ENCODE measurements at places on chromosomes 5 and 9.

DNA sequence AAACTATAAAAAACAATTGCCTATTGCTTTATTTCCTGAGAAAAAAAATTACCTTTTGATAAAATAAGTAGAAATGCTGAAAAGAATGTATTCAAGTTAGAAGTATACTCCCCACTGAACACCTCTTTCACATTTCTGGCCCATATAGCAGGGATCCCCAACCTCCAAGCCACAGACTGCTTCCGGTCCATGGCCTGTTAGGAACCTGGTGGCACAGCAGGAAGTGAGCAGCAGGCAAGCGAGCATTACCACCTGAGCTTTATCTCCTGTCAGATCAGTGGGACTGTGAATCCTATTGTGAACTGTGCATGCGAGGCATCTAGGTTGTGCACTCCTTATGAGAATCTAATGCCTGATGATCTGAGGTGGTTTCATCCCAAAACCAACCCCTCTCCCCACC is 563.9 kb downstream of the RAB3C start:
- DNase-seq: no peak

GRCh38 chr9:70085241-70085640 is 41.6 kb downstream of the MAMDC2 start:
- DNase-seq: no peak

DNA sequence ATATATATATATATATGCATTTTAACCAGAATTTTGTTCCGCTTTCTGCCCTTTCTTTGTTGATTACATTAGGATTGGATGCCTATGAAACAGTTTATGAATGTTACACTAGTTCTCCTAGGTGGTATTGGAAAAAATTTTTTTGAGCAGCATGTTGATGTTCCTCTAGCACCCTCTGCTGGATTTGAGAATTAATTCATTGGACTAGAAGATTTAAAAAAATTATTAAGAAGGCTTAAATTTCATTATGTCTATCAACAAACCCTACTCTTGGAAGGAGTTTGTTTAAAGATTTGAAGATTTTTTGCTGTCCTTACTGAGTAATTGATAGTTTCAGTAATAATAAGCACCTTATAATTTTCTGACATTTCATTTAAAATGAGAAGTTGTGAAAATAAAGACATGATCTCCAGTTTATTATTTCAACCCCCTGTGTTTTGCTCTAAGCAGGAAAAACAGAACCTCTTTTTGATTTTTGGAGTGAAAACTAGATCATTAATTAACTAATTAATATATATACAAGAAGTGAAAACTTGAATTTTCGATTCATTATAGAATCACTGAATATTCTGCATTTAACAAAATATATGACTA is 89.6 kb downstream of the CCDC171 start:
- no peak for DNase-seq

GRCh38 chr5:14449052-14449661 is 132.4 kb upstream of the OTULINL start:
- no peak for DNase-seq

- DNase-seq: no peak
Observed at GRCh38 chr5:76807296-76807695, 11.5 kb upstream of the F2RL1 start.

- no peak for DNase-seq
Observed at GRCh38 chr5:179526978-179527377, 23.4 kb upstream of the RUFY1 start.

- no peak for DNase-seq
Observed at GRCh38 chr5:92605591-92605990, 975.4 kb downstream of the NR2F1-AS1 start.

DNA sequence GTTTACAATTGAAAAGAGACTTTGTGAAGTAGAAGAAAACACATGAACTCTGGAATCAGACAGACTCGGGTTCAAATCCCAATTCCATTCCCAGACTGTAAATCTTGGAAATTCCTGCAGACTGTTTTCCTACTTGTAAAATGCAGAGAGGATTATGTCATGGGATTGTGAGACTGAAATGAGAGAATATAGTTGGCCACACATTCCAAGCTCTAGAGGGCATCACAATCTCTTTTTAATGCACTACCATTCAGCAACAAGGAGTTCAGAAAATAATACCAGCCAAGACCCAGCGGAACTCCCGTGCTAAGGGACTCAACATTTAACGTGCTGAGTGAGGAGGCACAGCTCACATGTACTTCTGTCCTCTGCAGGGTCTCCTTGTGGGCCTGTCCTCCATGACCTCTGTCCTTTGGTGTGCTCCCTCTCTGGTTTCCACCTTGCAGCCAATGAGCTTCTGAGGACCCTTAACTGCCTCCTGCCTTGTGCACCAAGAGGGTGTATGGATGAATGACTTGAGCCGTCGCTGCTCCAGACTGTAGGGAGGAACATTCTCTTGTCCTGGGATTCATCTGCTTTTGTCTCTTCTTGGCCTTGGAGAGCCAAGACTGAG is 263.5 kb downstream of the NTRK2 start:
- DNase-seq: no peak

DNA sequence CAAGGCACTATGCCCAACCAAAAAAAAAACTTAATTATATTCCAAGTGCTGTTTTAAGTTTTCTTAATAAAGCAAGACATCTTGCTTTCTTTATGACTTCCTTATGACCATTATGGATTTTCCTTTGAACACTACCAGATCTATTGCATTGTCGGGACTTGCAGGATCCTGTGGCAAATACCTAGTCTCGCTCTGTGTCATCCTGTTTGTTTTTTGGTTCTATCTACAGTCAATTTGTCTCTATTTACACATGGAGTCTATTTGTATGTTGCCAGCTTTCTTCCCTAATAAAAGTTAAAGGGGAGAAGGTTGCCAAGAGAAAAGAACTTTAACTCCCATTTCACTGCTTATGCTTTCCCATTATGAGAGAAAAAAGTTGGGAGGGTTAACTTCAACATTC is 4.9 kb downstream of the HINT1 start:
- DNase-seq: no peak

DNA sequence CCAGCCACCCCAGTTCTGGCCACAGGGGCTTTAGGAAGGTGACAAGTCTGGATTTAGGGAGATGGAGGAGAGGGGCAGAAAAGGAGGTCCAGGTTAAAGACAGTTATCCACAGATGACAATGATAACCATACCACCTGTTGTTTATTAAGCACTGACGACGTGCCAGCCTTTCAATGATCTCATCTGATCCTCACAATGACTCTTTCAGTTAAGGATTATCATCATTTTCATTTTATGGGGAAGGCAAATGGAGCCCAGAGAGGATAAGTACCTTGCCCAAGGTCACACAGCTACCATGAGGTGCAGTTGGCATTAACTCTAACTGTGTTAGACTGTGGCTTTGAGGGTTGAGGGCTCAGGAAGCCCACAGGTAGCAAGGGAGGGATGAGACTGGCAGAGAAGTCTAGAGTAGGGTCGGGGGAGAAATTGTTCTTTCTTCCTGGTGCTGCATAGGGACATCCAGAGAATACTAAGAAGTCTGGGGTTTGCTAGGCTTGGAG is 21.5 kb upstream of the JADE2 start:
- DNase-seq: no peak

GRCh38 chr5:172660974-172661373 is 19.9 kb downstream of the NEURL1B start:
- no peak for DNase-seq

- no peak for DNase-seq
Observed at GRCh38 chr9:113906411-113907110, 30.5 kb downstream of the ZNF618 start.

GRCh38 chr5:65066387-65067146 is 297.8 kb downstream of the CWC27 start:
- DNase-seq: no peak

DNA sequence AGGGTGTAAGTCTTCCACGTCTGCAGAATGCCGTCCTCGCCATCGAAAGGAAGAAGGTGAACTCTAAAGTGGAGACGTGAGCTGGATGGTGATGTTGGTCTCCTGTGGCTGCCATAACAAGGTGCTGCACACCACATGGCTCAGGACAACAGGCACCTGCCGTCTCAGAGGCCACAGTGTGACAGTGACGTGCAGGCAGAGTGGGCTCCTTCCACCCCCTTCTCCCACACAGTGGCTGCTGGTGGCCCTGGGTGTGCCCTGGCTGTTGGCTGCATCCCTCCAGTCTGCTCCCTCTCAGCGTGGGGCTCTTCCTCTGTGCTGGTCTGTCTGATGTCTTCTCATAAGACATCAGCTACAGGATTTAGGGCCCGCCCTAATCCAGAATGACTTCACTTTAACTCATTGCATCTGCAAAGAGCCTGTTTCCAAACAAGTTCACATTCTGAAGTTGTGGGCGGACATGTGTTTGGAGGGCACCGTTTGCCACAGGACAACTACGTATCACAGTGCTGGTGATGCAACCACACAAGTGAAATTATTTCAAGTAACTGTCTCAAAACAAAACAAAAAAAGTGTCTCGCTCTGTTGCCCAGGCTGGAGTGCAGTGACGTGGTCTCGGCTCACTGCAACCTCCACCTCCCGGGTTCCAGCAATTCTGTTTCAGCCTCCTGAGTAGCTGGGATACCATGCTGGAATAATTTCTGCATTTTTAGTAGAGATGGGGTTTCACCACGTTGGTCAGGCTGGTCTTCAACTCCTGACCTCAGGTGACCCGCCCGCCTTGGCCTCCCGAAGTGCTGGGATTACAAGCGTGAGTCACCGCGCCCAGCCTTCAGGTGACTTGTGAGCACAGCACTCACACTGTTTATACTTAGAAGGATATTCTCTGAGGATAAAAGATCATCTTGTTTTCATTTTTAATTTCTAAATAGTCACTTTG is 31.2 kb upstream of the CLPTM1L start:
- no peak for DNase-seq

GRCh38 chr5:179408611-179409010 is 63.4 kb upstream of the ADAMTS2 start:
- no peak for DNase-seq

DNA sequence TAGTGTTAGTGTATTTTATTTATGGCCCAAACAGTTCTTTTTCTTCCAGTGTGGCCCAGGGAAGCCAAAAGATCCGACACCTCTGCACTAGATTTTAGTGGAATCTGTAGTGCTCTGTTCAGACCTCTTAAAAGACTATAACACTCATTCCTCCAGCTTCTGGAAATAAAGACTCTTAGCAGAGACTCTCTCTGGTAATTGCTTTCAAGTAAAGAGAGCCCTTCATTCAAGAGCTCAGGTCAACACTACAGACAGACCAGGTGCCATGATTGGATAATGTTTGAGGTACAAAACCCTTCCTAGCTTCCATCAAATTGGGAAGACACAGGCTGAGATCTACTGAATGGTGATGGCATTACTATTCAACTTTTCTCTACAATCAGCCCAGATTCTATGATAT is 255.8 kb downstream of the PRDM9 start:
- DNase-seq: no peak

GRCh38 chr5:111847052-111847925 is 90.3 kb upstream of the NREP start:
- DNase-seq: no peak

GRCh38 chr5:175248416-175248905 is 195.5 kb downstream of the DRD1 start:
- DNase-seq: no peak

DNA sequence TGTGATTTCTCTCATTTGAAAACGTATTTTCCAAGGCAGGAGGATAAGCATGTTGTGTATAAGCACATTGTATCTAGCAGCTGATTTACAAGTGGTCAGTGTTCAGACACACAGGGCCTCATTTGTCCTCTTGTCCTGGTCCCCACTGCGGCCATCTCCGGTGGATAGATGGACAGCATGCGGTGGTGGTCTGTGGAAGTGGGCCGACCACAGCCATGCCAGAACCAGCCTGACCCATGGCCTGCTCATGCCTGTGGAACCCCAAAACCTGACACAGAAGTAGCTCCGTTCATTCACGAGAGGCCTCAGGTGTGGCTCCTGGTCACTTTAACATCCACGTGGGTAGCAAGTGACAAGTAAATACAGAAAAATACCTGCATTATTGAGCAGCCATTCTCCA is 14.6 kb downstream of the IRX2 start:
- DNase-seq: no peak

- no peak for DNase-seq
Observed at GRCh38 chr5:160850421-160850820, 1.6 kb downstream of the ATP10B start.

- DNase-seq: no peak
Observed at GRCh38 chr5:167861129-167861927, 430.1 kb upstream of the WWC1 start.

DNA sequence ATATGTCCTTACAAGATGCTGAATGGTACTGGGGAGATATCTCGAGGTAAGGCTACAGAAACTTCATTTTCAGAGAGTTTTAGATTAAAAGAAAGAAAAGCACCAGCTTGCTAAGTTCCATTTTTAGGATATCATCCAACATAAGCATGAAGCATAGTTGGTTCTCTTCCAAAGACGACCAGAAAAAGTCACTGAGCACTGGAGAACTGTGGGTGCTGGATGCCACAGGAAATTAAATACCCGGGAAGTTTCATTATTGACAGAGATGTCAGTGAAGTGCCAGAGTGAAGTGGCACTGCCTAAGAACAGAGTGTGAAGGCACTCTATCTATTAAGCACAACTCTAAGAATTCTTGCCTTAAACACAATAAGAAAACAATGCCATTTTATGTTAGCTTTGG is 76.8 kb downstream of the PIK3R1 start:
- DNase-seq: no peak

- no peak for DNase-seq
Observed at GRCh38 chr9:107316795-107317661, 33.9 kb downstream of the RAD23B start.

DNA sequence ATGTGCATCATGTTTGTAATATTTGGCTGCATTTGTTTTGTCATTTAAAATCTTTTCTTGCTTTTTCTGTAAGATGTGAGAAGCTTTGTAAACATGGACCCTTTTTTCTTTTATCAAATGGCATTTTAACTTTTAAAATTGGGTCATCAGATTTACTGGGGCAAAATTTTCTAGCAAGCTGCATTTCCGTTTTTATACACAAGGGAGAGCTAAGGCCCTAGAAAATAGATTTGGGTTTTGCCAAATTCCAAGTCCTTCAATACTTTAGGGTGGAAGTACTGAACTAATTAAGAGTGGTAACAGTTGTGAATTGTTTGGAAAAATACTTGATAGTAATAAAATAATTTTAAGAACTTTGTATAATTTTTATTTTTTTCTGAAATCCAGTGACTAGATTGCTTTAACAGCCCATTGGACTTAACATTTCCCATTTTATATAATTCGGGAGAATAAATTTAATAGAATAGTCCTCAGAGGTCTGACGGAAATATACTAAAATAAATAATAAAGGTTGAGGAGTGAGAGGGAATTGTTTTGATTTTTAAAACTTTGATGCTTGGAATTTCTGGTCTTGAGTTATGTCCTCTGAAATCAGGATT is 117.4 kb downstream of the SMARCA2 start:
- DNase-seq: no peak
